ENCODE measurements at places on chromosomes 2 and 18.

GRCh38 chr18:66647671-66648070 lies 43.8 kb upstream of the CDH19 start:
- DNase-seq, result no peak

DNA sequence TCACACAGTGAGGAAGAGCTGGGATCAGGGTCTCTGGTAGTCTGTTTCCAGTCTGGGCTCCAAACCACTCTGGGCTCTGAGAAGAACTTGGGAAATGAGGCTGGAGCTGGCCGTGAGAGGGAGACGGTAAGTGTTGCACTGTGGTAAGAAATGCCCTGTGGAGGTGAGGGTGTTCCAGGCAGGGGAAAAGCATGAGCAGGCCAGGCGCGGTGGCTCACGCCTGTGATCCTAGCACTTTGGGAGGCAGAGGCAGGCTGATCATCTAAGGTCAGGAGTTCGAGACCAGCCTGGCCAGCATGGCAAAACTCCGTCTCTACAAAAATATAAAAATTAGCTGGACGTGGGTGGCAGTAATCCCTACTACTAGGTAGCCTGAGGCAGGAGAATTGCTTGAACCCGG lies 14.3 kb upstream of the DES start:
- DNase-seq, result no peak

DNA sequence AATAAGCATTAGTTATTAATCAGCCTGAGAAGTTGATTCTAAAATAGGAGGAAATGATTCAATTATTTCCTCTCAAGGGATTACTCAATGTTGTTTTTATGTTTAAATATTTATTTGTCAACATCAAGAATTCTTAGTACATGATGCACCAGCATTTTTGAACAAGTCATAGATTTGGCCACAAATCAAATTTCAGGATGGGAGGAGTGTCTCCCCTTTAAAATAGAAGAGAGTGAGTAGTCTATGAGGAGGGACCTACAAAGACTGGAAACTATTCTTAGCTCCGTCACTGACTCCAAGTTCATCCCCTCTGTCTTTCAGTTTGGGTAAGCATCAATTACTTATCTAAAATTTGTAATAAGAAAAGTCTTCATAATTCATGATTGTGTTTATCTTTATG lies 18.6 kb upstream of the IL18R1 start:
- no peak for DNase-seq

GRCh38 chr2:23782646-23783045 lies 144.3 kb downstream of the ATAD2B start:
- DNase-seq, result no peak
